ENCODE measurements at places on chromosomes 11 and 22. TPM values are rescaled to one million over a fixed set of nuclear protein-coding genes. Genes with fewer than 3 reads are reported as not detected.

Gene RAPSN
- total RNA-seq = not detected

Gene GPHA2
- total RNA-seq = not detected

Gene PHOX2A
- not detected for total RNA-seq

Gene SCN3B
- not detected for total RNA-seq

Gene RAB3IL1
- 1.7 TPM for total RNA-seq

Gene WT1
- 11.5 TPM for total RNA-seq

Gene MGAT3
- total RNA-seq = not detected

Gene HORMAD2
- not detected for total RNA-seq

Gene RFPL1
- not detected for total RNA-seq

Gene B4GALNT4
- not detected for total RNA-seq

Gene SMC1B
- total RNA-seq = 0.59 TPM

Gene MIOX
- total RNA-seq = 0.12 TPM

Gene KRTAP5-10
- not detected for total RNA-seq

Gene C22orf39
- total RNA-seq = 25.0 TPM

Gene MISFA
- 0.60 TPM for total RNA-seq

Gene MS4A4A
- not detected for total RNA-seq

Gene GAL3ST3
- total RNA-seq = not detected

Gene NRIP3
- total RNA-seq = 31.8 TPM

Gene TTC28
- 1.2 TPM for total RNA-seq

Gene SYT8
- total RNA-seq = 0.20 TPM

Gene PNPLA3
- 7.6 TPM for total RNA-seq

Gene EXT2
- total RNA-seq = 82.7 TPM

Gene DGCR2
- 32.0 TPM for total RNA-seq

Gene CCDC73
- not detected for total RNA-seq

Gene EMID1
- total RNA-seq = not detected

Gene STK33
- total RNA-seq = 0.48 TPM

Gene OR5P2
- total RNA-seq = not detected

Gene KCNQ1
- not detected for total RNA-seq

Gene OR51E2
- not detected for total RNA-seq

Gene LINC01488
- not detected for total RNA-seq

Gene LDHAL6A
- total RNA-seq = not detected

Gene TIGD3
- 0.24 TPM for total RNA-seq

Gene OR51B5
- total RNA-seq = 1.8 TPM

Gene OR4A5
- not detected for total RNA-seq

Gene GAB4
- not detected for total RNA-seq

Gene RGL4
- not detected for total RNA-seq

Gene LMO2
- total RNA-seq = 0.12 TPM

Gene DMC1
- total RNA-seq = 0.20 TPM

Gene KCNJ11
- not detected for total RNA-seq

Gene OR5B21
- not detected for total RNA-seq

Gene SNAP29
- total RNA-seq = 13.1 TPM

Gene ZNF215
- total RNA-seq = 6.7 TPM

Gene OR5AP2
- total RNA-seq = not detected

Gene CD6
- not detected for total RNA-seq

Gene CCDC89
- total RNA-seq = not detected

Gene CDHR5
- total RNA-seq = not detected

Gene TENM4
- 27.8 TPM for total RNA-seq

Gene PTDSS2
- total RNA-seq = 16.8 TPM

Data from RPMI7951 (cell line).